ENCODE measurements at places on chromosomes 12 and 14.
A peak's percentile ranks its signal among the peaks of the same experiment; 100 is the strongest.

GRCh38 chr14:26990946-26991345 lies 393.1 kb upstream of the NOVA1 start:
- DNase-seq: no peak

- no peak for DNase-seq
These were observed 995.4 kb downstream of the NRXN3 start for GRCh38 chr14:79165471-79166090.

DNA sequence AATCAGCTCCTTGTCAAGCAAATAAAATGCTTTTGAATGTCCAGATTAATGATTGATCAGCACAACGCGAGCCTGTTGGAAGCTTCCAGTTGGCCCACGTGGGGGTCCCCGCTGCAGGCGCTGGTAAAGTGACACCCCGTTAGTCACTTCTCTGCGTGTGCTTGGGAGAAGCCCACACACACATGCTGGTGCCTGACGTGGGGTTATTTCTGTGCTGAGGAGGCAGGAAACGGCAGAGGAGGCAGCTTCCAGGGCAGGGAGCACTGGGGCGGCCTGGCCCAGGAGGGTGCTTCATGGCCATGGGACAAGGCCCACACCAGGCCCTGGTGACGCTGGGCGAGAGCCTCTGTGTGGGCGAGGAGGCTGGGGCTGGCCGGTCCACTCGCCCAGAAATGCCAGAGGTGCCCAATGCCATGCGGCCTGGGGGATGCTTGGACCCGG lies 101.5 kb downstream of the KIF26A start:
- DNase-seq: no peak

- no peak for DNase-seq
These were observed 16.6 kb upstream of the LRTM2 start for GRCh38 chr12:1803736-1804135.

GRCh38 chr12:464484-465267 lies 4.9 kb downstream of the B4GALNT3 start:
- DNase-seq: peak; percentile 72

DNA sequence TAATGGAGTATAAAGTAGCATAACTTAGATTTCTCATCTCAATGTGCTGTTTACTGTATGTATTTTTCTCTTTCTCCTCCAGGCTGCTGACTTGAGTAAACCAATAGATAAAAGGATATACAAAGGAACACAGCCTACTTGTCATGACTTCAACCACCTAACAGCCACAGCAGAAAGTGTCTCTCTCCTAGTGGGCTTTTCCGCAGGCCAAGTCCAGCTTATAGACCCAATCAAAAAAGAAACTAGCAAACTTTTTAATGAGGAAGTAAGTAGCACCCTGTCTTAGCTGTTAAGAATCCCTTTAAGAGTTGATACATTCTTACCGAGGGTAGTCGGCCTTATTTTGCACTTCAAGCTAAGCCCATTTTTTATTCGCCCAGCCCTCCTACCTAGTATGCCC lies 55.2 kb downstream of the WDR20 start:
- DNase-seq: no peak

DNA sequence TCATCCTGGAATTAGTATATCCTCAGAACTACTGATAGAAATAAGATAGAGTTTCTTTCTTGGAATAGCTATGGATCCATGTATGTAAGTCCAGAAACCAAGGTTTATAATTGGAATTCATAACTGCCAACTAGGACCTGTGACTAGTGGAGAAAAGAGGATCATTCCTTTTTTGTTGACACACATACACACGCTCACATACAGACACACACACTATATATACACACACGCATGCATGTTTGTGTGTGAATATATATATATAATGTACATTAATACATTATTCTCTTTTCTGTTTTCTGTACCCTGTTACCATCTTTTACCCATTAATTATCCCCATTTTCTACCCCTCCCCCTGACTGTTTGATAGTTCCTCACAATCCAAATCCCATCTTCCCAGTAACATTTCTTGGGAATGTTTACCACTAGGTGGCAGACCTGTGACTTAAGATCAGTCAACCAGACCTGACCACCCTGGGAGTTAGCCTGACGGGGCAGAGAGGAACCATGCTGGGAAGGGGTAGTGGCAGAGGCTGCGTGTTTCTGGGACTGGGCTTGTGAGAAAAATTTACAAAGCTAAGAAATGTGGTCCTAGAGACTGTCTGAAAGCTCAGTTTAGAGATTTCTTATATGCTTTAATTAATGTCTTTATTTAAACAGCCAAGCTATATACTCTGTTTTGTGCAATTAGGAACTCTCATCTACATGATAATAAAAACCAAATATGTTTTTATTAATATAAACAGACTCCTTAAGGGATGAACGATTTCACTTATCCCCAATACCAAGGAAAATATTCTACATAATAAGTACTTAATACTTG lies 308.0 kb downstream of the PPFIA2 start:
- peak; percentile 61 for DNase-seq

- no peak for DNase-seq
These were observed 127.7 kb downstream of the SNAPC1 start for GRCh38 chr14:61889914-61890351.

DNA sequence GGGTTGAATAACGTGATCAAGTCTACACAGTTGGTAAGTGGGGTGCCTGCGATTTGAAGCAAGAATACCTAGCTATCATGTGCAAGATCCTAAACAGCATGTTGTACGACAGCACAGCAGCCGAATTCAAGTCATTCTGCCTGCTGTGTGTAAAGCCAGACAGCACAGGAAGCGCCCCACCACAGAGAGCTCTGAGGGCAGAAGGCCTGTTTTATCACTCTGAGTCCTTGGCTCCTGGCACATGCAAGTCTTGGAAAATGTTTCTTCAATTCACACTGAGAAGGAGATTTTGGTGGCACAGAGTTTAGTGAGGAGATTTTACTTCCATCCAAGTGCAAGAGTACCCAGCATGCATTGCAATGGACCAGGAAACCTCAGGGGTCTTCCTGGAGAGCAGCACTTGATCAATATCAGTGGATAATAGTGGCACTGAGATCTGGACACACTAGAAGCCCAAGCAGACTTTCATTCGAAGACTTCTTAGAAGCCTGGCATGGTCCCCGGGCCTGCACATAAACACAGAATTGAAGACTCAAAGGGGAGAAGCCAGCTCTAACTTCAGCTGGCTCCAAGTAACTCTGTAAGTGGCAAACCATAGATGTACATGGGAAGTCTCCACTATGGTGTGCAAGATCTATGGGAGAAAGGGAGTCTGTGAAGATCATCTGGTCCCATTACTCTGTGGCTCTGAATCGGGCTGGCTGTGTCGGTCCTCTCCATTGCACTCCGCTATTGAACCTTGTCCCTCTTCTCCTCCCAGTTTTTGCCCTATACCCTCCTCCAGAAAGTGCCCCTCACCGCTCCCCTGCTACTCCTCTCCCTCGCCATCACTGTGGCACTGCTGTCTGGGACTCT lies 1.5 kb upstream of the KRT1 start:
- no peak for DNase-seq

DNA sequence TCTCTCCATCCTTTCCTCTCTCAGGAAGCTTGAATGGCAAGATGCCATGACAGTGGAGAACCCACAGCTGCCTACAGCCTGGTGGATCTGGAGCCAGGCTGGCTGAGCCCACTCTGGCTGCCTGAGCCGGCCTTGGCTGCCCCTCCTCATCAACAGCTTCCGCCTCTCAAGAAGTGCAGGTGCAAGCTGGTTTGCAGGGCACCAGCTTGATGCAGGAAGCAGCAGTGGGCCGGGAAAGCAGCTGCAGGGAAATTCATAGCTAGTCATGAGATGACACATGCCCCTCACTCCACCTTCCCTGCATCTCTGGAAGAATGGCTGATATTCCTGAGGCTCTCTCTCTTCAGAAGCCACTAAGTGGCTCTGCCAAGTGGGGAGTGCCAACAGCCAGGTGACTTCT lies 289.1 kb downstream of the RPS29 start:
- DNase-seq: peak; percentile 95

DNA sequence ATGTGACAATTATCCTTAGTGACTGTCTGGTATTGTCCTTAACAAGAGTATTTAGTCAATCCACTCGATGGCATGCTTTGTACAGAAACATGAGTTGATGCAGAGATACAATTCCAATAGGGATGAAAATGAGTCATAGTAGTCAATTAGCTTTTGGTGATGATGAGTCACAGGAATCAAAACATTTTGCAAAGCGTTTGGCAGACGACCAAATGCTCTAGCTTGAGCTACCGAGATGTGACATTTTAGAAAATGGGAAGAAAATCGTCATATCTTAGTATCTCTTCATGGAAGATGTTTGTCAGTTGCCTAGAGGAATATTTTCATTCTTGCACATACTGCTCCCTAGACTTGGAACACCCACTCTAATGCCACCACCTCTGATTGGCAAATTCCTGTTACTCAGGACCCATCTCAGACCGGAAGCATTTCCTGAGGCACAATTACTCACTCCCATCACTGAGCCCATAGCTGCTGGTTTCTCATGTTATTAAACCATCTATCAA lies 95.0 kb downstream of the LMNTD1 start:
- no peak for DNase-seq

GRCh38 chr14:36874396-36875138 lies 212.9 kb downstream of the PAX9 start:
- DNase-seq: peak; percentile 68

DNA sequence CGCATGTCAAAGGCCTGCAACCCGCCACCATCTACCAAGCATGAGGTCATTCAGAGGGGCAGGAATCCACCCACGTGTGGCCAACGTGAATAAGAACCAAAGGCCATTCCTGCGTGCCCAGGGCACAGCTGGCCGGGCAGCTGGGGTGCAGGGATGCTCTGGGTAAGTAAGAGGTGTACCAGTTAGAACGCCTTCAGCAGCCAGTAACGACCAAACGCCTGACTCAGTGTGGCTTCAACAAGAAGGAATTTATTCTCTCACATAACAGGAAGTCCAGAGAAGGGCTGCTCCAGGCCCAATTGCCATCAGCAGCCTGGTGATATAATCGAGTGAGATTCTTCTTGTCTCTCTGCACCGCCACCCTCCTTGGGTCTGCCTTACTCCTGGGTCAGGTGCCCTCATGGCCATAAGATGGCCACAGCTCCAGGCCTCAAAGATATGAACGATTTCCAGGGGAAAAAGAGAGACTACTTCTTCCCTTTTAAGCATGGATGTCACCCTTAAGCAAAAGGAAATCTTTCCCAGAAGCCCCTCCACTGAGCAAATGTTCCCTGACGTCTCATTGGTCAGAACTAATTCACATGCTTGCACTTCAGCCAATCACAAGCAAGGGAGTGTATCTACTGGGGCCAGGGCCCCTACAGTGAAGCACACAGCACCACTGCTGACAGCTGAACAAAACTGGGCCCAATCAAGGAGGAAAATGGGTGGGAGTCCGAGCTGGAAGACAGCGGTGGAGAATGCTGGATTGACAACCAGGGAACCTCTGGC lies 7.3 kb downstream of the TTC7B start:
- no peak for DNase-seq

DNA sequence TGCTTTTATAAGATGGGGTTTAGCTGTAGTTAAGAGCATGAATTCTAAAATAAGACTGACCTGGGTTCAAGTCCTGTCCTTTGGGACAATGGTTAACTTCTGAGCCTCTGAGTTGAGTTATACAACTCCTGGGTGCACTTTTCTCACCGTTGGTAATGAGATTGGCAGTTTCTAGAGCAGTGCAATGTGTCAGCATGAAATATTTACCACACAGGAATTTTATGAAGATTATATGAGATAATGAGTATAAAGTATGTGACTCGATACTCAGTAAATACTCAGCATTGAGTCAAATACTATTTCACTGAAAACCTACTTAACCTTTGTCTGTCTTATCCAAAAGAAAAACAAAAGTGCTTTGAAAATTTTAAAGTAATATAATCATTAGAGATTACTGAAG lies 214.2 kb downstream of the CPNE8 start:
- DNase-seq: no peak

- peak; percentile 11 for DNase-seq
These were observed 127.3 kb downstream of the RFLNA start for GRCh38 chr12:124422142-124422569.

DNA sequence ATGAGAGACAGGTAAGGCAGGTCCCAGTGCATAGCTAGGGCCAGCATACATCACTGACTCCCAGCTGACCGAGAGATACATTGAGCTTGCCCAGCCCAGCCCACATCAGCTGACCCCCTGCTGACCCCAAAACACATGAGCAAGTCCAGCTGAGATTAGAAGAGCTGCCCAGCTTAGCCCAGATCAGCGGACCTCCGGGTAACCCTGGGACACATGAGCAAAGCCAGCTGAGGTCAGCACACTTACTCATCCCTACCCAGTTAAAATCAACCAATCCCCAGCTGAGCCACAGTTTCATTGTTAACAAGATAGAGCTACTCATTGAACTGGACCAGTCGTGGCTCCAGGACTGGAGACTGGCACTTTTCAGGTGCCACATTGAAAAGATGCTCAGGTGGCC lies 21.8 kb upstream of the FBXO34 start:
- DNase-seq: no peak

DNA sequence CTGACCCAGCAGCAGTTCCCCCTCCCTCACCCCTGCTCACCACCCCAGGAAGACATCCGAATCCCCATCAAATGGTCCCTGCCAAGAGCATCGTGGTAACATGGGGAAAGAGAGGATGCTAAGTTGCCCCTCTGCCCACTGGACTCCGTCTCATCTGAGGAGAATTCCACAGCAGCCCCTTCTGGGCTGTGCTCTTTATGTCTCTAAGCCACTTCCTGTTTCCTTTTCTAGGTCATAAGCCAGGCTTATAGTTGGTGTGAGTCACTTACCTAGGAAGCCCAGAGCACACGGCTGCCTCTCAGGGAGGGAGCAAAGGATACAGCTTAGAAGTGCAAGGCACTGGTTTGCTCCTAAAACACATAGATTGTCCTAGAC lies 76.0 kb downstream of the VCPKMT start:
- DNase-seq: no peak

- no peak for DNase-seq
These were observed 475.7 kb downstream of the CCER1 start for GRCh38 chr12:90479237-90479636.

GRCh38 chr14:63717702-63718101 lies 10.2 kb downstream of the SGPP1 start:
- DNase-seq: peak; percentile 13

DNA sequence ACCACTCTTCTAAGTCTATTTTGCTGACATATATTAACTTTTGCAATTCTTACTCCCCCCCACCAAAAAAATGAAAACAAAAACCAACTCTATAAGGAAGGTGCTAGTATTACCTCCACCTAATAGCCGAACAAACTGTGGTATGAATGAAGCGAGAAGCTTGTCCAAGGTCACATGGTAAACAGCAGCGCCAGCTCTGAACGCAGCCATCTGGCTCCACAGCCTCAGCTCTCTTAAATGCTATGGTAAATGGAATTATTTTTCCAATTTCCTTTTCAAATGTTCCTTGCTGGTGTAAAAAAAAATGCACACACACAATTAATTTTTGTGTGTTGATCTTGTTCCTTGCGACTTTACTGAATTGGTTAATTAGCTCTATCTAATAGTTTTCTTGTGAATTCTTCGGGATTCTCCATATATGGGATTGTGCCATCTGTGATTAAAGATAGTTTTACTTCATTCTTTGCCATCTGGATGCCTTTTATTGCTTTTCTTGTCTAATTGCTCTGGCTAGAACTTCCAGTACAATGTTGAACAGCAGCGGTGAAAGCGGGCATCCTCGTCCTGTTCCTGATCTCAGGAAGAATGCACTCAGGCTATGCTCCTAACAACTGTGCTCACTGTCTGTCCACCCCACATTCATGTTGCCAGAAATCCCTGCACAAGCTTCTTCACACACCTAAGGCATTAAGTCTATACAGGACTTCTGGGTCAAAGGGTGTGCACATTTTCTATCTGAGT lies 10.7 kb upstream of the C12orf76 start:
- DNase-seq: no peak

Measured in NCI-H2029 (cell line).